Fibroblast of skin of right quadriceps (primary cell): ENCODE measurements at places on chromosomes 1 and 21.

GRCh38 chr1:184792450-184792969, 37.9 kb upstream of the EDEM3 start:
- DNase-seq, result peak; percentile 98

GRCh38 chr1:18642278-18643095, 11.8 kb downstream of the PAX7 start:
- DNase-seq, result no peak

DNA sequence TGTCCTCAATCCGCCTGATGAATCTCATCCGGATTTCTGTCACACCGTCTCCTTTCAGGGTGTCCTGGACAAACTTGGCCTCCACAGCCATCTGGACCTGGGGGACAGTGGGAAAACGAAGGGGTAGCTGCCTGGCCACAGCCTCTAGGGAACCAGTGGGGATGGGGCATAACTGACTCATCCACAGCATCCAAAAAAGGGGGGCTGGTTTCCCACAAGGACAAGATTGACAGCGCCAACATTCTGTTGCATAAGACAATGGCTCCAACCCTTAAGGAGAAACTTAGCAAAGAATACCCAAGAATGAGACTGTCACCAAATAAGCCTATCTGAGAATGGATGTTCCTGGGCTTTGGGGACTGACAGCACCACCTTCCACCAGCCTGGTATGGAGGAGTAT, 12.1 kb downstream of the TRAPPC3 start:
- no peak for DNase-seq

GRCh38 chr1:228756457-228756856, 21.2 kb downstream of the RHOU start:
- no peak for DNase-seq

DNA sequence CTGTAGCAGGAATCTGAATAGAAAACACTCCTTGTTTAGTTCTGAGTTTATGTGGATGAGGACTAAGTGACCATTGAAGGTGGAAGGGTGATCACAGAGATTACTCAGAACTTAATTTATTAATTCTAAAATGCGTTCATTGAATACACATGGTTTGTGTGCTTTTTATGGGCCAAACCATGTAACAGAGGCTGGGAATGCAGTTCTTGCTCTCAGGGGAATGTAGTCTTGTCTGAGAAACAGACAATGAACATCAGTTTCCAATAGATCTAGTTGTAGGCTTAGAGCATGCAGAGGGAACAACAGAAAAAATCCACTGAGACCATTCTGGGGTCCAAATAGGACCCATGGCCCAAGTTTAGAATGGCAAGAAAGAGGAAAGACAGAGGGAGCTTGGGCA, 46.1 kb downstream of the ITSN1 start:
- peak; percentile 68 for DNase-seq

GRCh38 chr1:87918398-87918797, 589.7 kb downstream of the LMO4 start:
- DNase-seq, result no peak

DNA sequence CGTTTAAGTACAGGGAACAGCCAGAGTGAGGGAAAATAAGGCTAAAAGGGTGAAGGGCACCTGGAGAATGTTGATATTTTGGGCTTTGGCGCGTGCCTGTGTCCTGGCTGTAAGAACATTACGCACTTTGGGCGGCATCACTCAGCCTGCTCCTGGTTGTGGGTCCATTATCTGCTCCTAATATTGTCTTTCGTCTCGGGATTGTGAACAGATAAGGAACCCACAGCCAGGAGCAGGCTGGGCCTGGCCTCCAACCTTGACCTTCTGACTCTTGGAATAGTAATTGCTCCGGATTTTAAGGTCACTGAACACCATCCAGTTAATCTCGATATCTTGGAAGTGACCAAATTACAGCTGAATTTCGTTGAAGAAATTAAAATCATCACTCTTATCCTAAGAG, 61.9 kb downstream of the TCP10L start:
- DNase-seq, result no peak
